Chondrocyte (in vitro differentiated cells): ENCODE measurements at places on chromosomes 5 and 9. TPM values are rescaled to one million over a fixed set of nuclear protein-coding genes. Genes with fewer than 3 reads are reported as not detected.

DNA sequence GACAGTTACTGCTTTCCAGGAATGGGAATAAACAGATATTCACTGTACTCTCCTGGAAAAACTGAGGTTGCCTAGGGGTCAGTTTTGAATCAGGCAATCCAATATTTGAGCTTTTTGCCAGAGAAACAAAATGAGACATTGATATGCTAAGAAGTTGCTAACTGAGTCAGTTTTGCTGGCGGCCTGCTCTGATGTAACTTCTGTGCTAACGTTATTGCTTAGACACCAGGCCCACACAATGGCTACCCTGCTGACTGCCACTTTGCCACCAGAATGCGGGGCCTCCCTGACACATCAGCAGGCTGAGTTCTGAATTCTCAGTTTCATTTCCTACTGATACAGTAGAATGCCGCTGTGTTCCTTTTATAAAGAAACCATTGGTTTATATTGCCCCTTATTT lies 18.2 kb upstream of the ZNF618 start:
- no peak for DNase-seq

DNA sequence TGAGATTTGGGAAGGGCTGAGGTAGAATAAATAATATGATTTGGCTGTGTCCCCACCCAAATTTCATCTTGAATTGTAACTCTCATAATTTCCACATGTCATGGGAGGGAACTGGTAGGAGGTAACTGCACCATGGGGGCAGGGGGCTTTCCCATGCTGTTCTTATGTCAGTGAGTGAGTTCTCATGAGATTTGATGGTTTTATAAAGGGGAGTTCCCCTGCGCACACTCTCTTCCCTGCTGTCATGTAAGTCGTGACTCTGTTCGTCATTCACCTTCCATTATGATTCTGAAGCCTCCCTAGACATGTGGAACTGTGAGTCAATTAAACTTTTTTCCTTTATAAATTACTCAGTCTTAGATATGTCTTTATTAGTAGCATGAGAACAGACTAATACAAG lies 115.5 kb upstream of the STARD4 start:
- DNase-seq: no peak

The PCDHGB7 gene
- 3.5 to 5.4 TPM (median 4.3 TPM) in 3 replicates for total RNA-seq

DNA sequence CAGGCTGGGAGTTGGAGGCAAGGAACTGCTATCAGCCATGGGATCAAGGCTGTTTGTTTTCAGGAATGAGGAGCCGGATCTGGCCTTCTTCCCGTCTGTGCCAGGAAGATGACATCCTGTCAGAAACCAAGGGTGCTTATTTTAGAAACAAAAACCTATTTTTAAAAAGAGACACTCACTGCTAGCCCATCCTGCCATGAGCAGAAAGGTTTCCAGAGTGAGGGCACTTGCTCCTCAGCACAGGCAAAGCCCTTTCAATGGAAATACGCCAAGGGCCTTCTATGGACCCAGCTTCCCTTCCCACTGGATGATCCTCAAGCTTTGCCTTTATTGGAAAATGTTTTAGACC lies 132.6 kb upstream of the FSTL4 start:
- no peak for DNase-seq

The CDHR2 gene
- total RNA-seq: 0.40 to 1.5 TPM (median 0.46 TPM) in 3 replicates
